ENCODE measurements at places on chromosomes 1 and 21.

DNA sequence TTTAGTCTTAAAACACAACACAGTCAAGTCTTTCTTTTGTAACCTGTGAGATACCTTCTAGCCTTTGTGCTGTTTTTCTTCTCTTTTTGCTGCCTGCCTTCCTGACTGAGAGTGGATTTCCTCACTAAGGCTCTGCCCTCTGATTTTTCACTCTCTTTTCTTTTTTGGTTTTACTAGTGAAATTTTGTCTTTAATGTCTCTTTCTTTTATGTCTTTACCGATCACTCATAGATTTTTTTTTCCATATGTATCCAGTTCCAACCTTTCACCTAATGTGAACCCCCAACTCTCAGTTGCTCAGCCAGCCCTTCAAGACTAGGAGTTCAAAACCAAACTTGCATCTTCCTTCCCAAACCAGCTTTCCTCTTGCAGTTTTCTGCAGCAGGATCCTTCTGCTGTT lies 6.5 kb downstream of the LGALS8 start:
- no peak for DNase-seq

GRCh38 chr1:175717610-175718540 lies 25.5 kb downstream of the TNR start:
- DNase-seq, result no peak

- DNase-seq, result peak; percentile 80
Measured at GRCh38 chr1:26907071-26907917, 6.5 kb downstream of the NR0B2 start.

GRCh38 chr1:12566484-12567287 lies 51.3 kb downstream of the DHRS3 start:
- DNase-seq, result peak; percentile 46

GRCh38 chr1:195085196-195085595 lies 1523.0 kb downstream of the KCNT2 start:
- DNase-seq, result no peak

DNA sequence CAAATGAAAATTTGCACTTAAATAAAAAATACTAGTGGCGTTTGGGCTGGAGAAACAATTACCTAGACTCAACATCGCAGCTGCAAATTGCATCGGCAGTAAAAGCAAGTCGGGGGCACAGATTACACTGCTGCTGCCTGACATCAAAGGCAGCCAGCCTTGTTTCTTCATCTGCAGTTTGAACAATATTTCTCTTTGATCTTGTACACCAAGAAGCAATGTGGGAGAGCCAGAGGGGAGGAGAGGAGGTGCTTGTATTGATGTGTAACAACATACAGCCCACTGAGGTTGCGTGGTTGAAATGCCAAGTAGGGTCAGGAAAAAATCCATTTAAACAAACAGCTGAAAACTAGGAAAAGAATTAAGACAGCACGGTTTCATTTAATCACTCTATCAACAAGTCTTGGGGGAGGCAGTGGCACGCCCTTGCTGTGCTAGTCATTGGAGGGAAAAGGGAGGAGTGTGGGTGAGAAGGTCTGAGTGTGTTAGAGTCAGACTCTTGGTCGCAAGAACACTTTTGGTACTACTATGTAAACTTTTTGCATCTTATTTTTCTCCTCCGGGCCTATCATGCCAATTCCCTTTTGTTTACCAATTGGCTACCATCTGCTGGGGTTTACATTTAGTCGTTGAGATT lies 456.5 kb downstream of the OMA1 start:
- DNase-seq, result no peak

DNA sequence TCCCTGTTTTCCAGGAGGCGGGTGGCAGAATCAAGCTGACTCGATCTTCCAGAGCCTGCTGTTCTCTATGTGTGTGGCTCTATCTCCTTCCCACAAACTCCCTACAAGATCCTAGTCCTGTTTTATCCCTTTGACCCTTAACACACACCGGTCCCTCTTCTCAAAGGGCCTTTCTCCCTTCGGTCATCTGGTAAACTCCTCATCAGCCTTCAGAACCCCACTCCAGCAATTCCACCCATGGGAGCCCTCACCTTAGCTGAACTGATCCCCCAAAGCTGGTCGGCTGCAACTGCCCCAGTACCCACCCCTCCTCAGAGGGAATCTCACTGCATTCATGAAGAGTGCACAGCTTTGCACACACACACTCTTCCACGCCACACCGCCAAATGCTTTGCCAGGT lies 184.9 kb downstream of the IGSF21 start:
- DNase-seq, result no peak

GRCh38 chr21:28857752-28858151 lies 134.9 kb downstream of the LTN1 start:
- DNase-seq, result no peak

DNA sequence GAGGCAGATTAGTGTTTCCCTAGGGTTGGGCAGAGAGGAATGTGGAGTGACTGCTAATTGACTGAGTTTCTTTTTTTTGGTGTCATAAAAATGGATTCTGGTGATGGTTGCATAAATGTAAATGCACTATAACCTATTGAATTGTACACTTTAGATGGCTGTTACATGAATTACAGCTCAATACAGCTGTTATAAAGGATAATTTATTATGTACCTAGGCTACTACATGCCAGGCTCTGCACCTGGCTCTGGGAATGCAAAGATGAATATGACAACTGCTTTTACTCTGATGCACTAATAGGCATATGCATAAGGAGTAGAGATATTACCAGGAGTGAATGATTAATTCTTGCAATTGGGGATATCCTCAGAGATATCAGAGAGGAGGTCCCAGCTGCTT lies 345.3 kb downstream of the PTBP2 start:
- no peak for DNase-seq

GRCh38 chr1:111930356-111930755 lies 59.1 kb downstream of the KCND3 start:
- no peak for DNase-seq

GRCh38 chr1:203171341-203172183 lies 4.1 kb downstream of the MYBPH start:
- DNase-seq, result peak; percentile 64

GRCh38 chr1:21447311-21447710 lies 7.4 kb downstream of the NBPF3 start:
- no peak for DNase-seq

DNA sequence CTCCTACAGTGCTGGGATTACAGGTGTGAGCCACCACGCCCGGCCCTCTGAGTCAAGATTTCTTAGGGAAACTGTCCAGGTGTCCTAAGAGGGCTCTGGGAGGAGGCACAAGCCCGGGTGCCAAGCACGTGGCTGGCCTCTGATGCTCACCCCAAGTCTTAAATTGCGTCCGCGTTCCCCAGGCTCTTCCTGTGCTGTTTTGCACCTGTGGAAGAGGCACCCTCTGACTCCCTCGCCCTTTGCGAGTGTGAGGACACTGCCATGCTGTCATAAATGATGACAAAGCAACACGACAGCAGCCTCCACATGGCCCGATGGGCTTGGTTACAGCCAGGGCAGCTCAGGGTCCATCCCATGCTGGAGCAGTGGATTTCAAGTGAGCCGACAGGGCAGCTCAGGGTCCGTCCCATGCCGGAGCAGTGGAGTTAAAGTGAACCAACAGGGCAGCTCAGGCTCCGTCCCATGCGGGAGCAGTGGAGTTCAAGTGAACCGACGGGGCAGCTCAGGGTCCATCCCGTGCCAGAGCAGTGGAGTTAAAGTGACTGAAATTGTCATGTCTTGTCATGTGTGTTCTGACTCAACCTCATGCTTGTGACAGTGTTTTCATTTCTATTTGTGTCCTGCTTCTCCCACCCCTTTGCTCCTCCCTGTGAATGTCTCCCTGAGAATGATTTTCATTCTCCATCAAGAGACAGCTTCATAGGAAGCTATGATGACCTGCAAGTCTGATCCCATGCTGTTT lies 33.9 kb downstream of the PCNT start:
- no peak for DNase-seq

GRCh38 chr1:43521756-43522155 lies 8.9 kb upstream of the PTPRF start:
- peak; percentile 24 for DNase-seq

DNA sequence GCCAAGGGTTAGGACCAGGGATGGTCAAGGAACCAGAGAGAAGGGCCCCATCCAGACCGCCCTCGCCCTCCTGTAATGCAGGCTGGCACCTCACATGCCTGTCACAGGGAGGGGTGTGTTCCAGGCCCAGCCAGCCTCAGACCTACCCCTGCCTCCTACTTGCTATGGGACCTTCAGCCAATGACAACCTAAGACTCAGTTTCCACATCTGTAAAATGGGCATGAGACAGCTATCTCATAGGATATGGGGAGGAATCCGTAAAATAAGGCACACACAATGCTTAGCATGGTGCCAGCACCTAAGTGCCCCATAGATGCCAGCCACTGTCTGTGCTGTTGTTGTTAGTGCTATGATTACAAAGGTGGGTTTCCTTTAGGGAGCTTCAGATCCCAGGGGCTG lies 7.9 kb downstream of the KIF17 start:
- DNase-seq, result no peak

DNA sequence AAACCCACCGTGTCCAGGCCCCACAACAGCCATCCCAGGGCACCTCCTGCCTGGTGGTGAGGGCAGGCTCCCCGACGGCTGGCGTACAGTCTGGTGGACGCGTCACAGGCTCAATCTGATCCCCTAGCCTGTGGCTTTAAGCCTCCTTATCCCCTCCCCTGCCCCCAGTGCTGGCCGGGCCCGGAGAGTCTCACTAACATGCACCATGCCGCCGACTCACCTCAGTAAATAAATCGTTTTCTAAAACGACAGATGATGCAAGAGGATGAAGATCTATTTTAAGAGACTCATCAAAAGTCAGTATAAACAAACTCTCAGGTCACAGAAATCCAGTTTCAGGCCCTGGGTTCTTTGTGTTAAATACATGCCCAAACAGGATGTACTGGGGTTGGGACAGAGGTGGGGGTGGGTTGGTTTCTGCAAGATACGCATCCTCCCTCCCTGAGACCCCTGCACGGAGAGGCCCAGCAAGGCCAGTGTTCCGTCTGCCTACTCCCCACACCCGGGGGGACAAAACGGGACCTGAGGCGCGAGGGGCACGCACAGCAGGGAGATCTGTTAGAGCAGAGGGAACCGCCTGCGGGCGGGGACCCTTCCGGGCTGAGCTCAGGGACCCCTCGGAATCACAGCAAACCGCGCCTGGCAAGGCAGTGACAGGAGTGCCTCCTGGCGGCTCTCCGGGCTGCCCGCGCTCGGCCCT lies 3.1 kb downstream of the PANK4 start:
- no peak for DNase-seq

GRCh38 chr1:184970691-184971161 lies 3.6 kb downstream of the NIBAN1 start:
- DNase-seq, result no peak

- no peak for DNase-seq
Measured at GRCh38 chr1:204409836-204410687, 1.6 kb downstream of the PPP1R15B start.

GRCh38 chr1:32893198-32894018 lies 7.1 kb downstream of the HPCA start:
- DNase-seq, result peak; percentile 80

- DNase-seq, result no peak
Measured at GRCh38 chr21:34945288-34945687, 103.8 kb downstream of the RUNX1 start.

- DNase-seq, result no peak
Measured at GRCh38 chr1:25737130-25737529, 62.9 kb upstream of the SELENON start.

GRCh38 chr1:177170756-177171535 lies at the start of gene BRINP2:
Gene BRINP2, plus strand, starts transcription at chr1:177170958. Its CDS starts 58,919 bp downstream, at chr1:177229877.
- DNase-seq, result no peak

GRCh38 chr21:31382060-31382459 lies 38.0 kb upstream of the TIAM1 start:
- no peak for DNase-seq

DNA sequence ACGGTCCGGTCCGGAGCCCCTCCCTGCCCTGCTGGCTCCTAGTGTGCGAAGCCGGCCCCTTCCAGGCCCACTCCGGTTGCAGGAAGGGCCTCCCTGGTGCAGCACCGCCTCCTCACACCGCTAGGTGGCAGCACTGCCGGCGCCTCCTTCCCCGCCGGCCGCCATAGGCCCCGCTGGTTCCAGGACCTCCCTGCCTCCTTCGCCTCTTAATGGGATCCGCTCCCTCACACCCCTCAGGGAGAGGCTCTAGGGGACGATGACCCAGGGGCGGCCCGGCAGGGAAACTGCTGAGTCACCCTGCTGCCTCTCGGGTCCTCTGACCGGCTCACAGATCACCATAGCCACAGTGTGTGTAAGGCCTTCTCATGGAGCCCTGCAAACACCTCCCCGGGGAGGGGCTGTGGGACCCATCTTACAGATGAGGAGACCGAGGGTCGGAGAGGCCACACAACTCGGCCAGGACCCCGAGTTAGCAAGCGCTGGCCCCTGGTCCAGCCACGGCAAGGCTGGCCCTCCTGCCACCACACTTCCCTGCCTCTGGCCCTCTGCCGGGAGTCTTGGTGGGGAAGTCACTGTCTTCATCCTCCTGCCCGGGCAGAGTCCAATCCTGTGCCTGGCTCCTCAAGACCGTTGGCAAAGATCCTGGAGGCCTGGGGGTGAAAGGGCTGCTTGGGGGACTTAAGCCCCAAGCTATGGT lies 1.6 kb upstream of the AJAP1 start:
- DNase-seq, result peak; percentile 87

DNA sequence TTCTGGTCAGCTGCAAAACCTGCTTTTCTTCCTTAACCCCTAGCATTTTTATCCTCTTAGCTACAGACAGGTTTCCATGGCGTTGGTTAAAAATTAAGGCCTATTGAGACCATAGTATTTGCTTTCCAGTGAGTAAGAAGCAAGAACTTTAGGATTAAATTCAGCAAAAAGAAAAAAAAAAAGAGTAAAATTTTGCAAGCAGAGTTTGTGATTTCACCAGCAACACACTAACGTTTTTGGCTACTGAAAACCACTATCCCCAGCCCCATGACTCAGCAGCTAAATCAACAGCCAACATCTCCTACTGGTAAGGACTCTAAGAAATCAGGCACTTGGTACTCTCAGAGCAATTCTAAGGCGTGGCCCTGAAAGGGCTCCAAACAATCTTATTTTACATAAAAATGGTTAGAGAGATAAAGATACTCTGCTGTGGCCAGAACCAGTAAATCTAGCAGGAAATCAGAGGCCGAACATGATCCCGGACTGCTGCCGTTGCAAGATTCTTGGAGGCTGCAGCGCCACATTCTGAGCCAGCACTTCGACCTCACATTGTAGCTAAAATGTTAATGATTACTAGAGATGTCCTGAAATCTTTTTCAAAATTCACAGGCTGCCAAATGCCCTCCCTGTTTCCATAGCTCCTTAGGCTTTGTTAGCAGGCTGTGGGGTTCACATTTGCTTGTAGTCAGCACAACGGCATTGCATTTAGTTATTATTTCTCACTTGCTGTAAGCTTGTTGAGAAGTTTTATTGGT lies 1.6 kb upstream of the ENO1 start:
- DNase-seq, result peak; percentile 86

- DNase-seq, result no peak
Measured at GRCh38 chr1:117794073-117794472, 135.3 kb downstream of the GDAP2 start.

- no peak for DNase-seq
Measured at GRCh38 chr1:187491082-187491720, 662.5 kb downstream of the PLA2G4A start.

- no peak for DNase-seq
Measured at GRCh38 chr1:178774263-178774662, 49.2 kb downstream of the RALGPS2 start.

- no peak for DNase-seq
Measured at GRCh38 chr1:184943998-184944397, 30.3 kb downstream of the NIBAN1 start.

All from posterior vena cava (tissue), 2 donors.